ENCODE measurements at places on chromosomes 3 and 15.

DNA sequence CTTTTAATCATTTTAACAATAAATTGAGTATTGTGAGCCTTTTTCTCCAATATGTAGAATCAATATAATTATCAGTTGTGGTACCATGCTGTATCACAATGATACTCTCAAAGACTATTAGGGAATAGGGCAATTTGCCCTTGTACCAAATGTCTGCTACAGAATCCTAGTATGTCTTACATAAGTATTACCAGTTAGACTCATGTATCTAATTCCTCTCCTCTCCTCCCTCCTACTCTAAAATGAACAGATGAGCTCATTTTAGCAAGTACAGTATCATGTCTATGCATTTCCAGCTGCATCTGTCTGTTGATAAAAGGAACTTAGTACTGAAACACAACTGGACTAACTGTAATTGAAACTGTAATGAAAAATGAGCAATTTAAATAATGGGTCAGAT lies 124.3 kb upstream of the ATP11B start:
- no peak for DNase-seq

- DNase-seq = no peak
These were observed 374.6 kb upstream of the ARL6 start for GRCh38 chr3:97389936-97390335.

- no peak for DNase-seq
These were observed 123.7 kb downstream of the MECOM start for GRCh38 chr3:169539856-169540255.

DNA sequence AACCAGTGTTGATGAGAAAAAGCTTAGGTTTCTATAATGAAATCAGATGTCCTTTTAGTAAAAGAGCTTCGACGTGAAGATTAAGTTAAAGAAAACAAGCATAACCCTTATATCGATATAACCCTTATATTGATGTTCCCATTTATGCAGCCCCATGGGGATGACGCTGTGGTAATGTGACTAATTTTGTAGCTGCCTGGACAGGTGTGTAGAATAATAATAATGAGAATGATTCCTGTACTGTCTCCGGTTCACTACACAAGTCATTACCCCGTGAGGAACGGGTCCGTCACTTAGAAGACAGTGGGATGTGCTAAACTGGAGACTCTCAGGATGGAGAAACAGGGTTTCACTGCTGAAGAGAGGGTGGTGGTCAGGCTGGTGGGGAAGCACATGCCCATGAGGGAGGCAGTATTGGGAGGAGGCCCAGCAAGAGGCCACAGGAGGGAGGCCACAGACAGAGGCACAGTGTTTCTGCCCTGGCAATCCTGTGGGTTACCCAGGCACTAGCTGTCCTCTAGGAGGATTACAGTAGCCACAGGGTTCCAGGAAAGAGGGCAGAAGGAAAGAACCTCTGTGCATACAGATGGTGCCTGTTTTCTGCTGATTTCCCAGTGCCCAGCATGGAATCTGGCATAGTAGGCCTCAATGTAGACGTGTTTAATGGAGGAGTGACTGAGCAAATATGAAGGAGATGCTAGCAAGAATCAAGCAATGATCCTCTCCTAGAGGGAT lies 191.1 kb upstream of the TSC22D2 start:
- DNase-seq = no peak

- DNase-seq = no peak
These were observed 11.2 kb downstream of the SH3GL3 start for GRCh38 chr15:83458381-83458780.

DNA sequence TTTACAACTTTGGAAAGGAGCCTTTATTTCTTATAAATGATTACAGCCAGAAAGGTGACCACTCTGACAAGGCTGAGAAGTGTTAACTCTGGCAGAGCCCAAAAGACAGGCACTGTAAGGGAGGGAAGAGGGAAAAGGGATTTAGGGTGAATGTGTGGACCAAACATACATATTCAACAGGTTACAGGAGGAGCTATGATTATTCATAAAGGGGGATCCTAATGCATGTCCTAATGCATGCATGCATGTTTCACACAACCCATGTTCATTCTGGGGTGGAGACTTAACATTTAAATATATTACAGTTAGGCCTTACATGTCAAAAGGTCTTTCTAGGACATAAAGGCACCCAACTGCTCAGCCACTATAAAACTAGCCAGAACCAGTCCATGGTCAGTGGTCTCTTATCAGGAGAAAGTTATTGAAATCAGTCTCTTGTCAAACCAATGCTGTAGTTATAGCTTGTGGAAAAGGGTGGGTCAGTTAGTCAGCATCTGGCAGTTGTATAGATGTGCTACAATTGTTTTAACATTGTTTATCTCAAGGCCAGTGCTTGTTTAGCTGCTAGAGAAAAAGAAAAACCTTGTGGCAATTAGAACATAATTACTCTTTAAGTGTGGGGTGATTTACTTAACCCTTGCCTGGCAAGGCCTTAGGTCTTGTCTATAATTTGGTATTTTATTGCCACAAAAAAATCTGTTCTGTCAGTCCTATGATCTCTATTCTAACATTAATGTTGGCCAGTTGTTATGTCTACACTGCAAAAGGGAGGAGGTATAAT lies 77.5 kb downstream of the RAD18 start:
- no peak for DNase-seq

DNA sequence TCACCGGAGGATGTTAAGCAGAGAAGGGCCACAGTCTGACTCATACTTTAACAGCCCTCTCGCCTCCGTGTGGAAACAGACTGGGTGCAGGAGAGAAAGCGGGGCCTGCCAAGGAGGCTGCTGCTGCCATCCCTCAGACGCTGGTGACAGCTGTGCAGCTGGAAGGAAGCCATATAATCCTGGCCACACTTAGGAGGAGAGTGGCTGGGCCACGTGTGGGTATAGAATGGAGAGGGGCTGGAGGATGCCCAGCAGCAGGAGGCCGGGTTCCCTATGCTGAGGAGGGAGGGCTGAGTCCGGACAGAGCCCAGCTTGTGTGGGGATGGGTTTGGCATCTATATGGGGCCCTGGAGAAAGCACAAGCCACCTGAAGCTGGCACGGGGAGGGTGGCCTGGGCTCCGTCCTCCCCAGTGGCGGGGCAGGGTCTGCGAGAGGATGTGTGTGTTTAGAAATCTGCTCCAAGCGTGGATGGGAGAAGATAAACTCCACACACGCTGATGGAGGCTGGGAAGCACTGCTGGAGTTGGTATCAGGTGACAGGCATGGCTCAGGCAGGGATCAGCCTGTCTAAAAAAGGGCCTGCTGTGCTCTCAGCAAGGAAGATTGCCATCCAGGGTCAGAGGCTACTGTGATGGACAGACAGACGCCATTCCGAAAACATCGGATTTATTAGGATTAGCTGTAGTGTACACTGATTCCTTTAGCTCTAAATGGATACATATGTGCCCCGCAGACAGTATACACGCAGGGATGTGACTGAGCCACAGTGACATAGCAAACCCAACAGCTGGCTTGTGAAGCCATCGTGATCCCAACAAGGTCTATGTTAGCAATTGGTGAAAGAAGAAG lies 15.9 kb downstream of the ABTB1 start:
- peak; percentile 56 for DNase-seq

DNA sequence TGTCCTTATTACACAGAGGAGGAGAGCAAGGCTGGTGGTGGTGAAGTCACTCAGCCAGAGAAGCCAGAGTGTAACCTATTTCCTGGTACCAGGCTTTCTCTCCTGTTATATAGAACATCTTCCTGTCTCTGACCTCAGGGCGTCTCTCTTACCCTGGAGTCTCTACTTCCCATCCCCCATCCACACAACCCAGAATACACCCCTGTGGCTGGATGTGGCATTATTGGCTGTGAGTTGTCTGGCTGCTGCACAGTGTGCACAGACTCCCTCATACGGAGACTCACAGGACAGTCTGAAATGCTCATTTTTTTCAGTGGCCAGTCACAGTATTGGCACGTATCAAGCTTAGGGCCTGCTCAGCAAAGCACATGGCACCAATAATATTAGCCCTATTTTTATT lies 8.6 kb downstream of the PODXL2 start:
- no peak for DNase-seq

DNA sequence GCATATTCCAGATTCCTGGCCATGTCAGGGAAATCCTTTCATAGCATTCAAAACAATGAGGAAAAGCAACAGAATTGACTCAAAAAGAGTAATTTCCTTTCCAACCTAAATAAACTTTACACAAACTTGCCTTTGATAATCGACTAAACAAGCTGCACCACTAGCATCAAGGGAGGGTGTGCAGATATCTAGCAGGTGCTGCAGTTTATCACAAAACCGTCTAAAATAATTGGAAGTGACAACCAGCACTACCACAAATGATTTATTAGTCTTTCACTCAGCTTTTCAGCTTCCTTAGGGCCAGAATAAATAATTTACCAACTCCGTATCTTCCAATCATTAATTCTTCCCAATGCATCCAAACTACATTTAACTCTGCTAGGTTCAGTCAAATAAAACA lies 71.7 kb downstream of the TBC1D5 start:
- DNase-seq = no peak

DNA sequence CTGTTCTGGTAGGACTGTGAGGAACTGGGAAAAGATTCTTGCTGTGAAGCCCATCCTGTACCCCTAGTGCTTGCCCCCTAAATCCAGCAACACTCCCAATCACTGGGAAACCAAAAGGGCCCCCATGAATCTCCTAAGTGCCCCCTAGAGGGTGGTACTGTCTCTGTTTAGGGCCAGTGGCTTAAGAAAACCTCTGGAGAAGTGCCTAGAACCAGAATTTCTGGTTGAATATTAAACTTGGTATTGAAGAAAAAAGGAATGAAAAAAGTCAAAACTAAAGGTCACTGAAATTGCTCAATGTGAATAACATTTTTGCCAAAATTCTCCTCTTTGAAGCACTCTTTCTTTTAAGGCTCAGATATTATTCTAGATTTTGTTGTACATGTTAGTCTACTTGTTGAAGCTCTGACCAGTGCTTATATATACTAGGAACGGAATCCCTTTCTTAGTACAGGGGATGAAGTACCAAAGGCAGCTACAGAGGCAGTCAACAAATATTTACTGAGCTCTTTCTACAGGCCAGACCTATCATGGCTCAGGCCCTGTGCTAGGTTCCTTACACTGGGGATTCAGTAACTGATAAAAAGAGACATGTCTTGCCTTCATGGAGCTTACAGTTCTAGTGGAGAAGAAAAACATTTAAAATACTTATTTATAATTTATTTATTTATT lies 138.8 kb downstream of the MYLK start:
- no peak for DNase-seq

GRCh38 chr15:44676676-44677075 lies 13.2 kb upstream of the SPG11 start:
- no peak for DNase-seq

- DNase-seq = no peak
These were observed 515.2 kb downstream of the RSL24D1 start for GRCh38 chr15:54681584-54681983.

- no peak for DNase-seq
These were observed 38.6 kb upstream of the HACD2 start for GRCh38 chr3:123623346-123623880.

GRCh38 chr15:88693191-88693590 lies 54.4 kb downstream of the ISG20 start:
- no peak for DNase-seq

GRCh38 chr3:37243820-37244748 lies 69.7 kb upstream of the LRRFIP2 start:
- no peak for DNase-seq

DNA sequence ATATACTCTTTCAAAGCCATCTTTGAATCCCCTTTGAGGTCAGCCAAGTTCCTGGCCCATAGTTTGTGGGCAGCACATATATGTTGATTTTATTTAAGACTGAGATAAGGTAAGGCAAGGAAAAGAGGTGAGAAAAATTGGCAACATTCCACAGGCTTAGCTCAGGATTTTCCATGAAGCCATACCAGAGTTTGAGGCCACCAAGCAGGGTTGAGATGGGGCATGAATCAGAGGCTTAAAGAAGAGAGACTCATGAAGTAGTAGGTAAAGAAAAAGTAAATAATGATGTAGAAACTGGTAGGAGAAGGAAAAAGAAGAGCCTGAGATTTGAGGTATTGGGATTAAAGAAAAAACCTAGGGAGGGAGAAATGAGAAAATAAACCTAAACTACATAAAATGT lies 89.2 kb downstream of the MYO5A start:
- no peak for DNase-seq

- DNase-seq = no peak
These were observed 234.3 kb upstream of the ZPLD1 start for GRCh38 chr3:102200560-102200959.

- no peak for DNase-seq
These were observed 44.1 kb upstream of the TP63 start for GRCh38 chr3:189586941-189587663.

- DNase-seq = no peak
These were observed 12.5 kb upstream of the FEM1B start for GRCh38 chr15:68265081-68265480.

- DNase-seq = no peak
These were observed 188.7 kb downstream of the IL5RA start for GRCh38 chr3:2921452-2921851.

- no peak for DNase-seq
These were observed 18.8 kb upstream of the SSUH2 start for GRCh38 chr3:8663177-8664061.

GRCh38 chr3:41900265-41900664 lies 61.6 kb downstream of the ULK4 start:
- no peak for DNase-seq

DNA sequence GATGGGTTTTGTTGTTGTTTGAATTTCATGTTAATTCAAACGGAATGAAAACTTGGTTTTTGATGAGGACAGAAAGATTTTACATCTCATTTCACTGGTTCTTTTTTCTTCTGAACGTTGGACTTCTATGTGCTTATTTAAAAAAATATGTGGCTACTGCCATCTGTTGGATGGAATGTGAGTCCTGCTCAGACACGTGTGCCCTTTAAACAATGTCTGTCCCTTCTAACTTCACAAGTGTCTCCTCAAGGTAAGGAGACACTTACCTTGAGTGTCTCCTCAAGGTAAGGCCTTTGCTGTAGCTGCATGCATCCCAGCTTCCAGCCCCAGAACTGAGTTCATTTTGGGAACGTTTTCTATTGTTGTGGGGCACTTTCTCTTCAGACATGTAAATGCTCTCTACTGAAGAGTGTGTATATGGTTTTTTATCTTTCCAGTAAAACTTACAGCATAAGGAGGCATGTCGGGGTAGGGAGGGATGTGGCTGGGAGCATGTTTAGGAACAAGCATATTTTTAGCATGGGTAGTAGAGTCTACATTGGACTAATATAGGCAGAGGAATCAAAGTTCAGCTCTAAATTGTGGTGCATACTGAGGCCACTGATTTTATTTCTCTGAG lies 63.1 kb upstream of the UBE3A start:
- DNase-seq = no peak

- DNase-seq = no peak
These were observed 44.3 kb upstream of the CPNE4 start for GRCh38 chr3:132079147-132079546.

GRCh38 chr3:157948605-157949383 lies 157.4 kb downstream of the SHOX2 start:
- DNase-seq = no peak

GRCh38 chr3:30181581-30181980 lies 424.8 kb upstream of the TGFBR2 start:
- DNase-seq = no peak

DNA sequence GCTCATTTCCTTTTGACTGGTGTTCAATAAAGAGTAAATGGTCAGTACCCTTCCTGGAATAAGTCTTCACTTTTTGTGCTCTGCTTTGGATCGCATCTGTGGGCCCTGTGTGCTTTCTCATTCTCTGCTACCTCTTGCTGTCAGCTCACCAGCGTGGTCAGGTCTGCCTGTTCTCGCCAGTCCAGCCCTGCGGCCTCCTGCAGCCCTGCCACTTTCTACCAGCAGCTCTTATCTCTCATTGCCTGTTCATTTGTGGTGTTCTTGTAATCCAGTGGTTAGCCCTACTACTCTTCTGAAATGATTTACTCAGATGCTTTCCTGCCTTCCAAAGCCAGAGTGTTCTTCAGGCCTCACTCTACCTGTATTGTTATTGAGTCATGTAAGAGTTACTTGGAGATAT lies 54.8 kb downstream of the CHCHD6 start:
- no peak for DNase-seq

Measured in brain pericyte (primary cell).